HL-60 (cell line): ENCODE measurements at places on chromosomes 13 and 19.

GRCh38 chr19:17073869-17074633 is 1.2 kb downstream of the HAUS8 start:
- no peak for DNase-seq

DNA sequence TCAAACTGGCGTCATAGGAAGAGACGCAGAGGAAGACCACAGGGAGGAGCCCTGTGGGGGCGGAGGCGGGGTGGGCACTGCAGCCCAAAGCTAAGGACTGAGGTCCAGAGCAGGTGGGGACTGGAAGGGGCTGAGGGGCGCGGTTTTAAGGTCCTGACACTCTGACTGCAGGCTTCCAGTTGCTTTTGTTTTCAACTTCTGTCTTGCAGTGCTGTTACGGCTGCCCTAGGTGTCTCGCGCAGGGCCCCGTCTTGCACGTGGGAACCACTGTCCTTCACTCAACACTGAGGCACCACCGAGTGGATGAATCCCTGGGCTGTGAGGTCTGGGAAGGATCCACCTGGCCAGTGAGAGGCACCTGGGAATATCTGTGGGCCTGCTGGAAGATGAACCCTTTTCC is 76.0 kb downstream of the TEX29 start:
- no peak for DNase-seq

DNA sequence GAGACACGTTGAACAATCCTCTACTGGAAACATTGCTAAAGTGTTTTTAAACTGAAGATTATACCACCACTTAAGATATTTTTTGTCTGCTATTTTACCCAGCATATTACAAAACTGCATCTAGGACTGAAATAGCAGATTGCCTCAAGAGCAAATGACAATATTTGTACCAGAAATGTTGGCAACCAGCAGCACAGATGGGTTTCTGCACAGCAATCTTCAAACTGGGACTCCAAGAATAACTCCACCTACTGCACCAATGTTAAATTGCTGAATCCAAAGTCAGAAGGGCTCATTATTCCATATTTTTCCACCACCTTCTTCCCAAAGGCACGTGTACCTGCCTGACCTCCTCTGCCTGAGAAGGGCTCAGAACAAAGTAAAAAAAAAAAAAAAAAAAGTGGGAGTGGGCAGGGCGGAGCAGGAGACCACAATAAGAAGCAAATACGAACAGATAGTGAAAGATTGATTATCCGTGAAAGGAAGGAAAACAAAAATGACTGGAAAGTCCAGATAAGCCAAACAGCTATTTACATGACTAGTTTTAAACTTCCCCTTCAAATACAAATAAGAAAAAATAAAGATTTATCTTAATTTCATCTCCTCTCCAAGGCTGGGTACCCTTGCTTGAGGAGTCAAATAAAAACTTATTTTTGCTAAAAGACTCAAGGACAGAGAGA is 79.4 kb downstream of the FOXO1 start:
- DNase-seq = no peak

- DNase-seq = peak; percentile 81
These were observed 564 bp downstream of the SPART start for GRCh38 chr13:36345438-36346221.

GRCh38 chr13:20222553-20222952 is 9.6 kb downstream of the GJB6 start:
- DNase-seq = no peak

- DNase-seq = peak; percentile 76
These were observed 70.6 kb upstream of the C13orf46 start for GRCh38 chr13:114044486-114044885.

- no peak for DNase-seq
These were observed 1.0 kb upstream of the GTF2F1 start for GRCh38 chr19:6393983-6394412.

DNA sequence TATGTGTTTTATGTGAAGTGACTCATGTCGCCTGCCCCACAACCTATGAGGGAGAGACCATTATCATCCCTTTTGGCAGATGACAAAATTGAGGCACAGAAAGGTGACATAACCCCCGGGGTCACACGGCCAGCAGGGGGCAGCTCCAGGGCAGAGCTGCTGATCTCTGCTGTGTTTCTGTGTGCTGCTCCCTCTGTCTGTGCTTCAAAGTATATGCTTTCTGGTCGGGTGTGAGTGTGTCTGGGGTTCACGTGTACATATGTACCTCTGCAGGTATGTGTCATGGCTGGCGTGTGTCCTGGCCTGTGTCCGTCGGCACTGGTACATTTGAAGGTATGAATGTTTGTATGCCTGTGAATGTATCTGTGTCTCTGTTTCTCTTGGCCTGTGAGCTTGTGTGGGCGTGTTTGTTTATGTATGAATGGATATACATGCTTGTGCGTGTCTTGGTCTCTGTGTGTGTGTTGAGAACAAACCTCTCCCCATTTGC is 7.1 kb downstream of the LIPE start:
- peak; percentile 60 for DNase-seq

DNA sequence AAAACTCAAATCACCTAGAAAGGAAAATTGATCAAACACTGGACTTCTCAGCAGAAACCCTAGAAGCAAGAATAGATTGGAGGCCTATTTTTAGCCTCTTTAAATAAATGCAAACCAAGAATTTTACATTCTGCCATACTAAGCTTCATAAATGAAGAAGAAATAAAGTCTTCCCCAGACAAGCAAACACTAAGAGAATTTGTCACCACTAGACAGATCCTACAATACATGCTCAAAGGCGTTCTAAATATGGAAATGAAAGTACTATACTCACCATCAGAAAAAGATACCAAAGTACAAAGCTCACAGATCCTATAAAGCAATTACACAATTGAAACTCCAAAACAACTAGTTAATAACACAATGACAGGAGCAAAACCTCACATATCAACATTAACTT is 578.1 kb downstream of the UQCRFS1 start:
- no peak for DNase-seq

DNA sequence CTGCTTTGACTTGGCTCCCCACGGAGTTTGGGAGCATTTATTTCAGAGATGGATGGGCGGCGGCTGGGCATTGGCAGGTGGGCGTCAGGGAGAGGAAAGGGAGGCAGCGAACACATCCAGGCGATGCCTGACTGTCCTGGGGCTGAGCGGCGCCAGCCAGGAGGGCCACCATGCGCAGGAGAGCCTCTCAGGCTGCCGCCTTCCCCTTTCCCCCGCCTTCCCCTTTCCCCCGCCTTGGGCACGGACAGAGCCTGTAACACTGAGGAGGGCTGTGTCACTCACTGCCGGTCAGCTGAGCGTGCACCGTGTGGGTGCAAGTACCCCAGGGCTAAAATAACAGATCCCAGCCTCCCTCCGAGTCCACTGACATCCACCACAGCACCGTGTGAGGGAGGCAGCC is 11.4 kb downstream of the MCF2L start:
- peak; percentile 64 for DNase-seq

DNA sequence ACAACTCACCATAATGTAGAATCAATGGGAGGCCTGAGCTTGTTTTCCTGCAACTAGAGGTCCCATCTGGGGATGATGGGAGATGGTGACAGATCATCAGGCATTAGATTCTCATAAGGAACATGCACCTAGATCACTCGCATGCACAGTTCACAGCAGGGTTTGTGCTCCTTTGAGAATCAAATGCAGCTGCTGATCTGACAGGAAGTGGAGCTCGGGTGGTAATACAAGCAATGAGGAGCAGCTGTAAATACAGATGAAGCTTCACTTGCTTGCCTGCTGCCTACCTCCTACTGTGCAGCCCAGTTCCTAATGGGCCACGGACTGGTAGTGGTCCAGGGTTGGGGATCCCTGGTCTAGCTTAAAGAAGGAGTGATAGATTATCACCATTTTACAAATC is 33.0 kb downstream of the KPNA3 start:
- DNase-seq = no peak

DNA sequence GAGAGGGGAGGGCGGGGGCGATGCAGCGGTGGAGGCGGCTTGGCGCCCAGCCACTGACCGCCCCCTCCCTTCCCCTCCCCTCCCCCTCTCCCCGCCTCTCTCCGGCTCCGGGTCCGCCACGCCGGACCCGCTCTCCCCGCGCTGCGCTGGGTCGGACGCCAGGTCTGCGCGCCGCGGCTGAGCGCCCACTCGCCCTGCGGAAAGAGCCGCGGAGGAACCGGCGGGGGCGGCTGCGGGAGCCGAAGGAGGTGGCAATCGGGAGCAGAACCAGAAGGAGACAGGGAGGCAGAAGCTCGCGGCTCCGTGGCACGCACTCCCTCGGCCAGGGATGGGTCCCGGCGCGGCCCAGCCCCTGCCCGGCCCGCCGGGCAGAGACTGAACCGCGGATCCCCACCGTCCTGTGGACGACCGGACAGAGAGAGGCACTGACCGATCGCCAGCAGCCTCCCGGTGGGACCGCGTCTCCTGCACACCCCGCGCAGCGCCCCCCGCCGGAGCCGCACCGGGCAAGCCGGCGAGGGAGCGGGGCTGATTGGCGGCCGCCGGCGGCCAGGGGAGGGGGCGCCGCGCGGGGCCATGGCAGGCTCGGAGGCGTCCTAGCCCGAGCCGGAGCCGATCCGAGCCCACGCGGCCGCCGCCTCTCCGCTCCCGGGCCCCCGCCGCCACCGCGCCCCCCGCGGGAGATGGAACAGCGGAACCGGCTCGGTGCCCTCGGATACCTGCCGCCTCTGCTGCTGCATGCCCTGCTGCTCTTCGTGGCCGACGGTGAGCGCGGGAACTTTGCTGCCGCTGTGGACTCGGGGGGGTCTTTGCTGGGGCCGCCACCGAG is at the start of gene VSTM2B:
Gene VSTM2B (plus strand): TSS at position 94 of the 829 bp plus-strand sequence. CDS start 590 bp downstream, at position 684.
- DNase-seq = no peak

DNA sequence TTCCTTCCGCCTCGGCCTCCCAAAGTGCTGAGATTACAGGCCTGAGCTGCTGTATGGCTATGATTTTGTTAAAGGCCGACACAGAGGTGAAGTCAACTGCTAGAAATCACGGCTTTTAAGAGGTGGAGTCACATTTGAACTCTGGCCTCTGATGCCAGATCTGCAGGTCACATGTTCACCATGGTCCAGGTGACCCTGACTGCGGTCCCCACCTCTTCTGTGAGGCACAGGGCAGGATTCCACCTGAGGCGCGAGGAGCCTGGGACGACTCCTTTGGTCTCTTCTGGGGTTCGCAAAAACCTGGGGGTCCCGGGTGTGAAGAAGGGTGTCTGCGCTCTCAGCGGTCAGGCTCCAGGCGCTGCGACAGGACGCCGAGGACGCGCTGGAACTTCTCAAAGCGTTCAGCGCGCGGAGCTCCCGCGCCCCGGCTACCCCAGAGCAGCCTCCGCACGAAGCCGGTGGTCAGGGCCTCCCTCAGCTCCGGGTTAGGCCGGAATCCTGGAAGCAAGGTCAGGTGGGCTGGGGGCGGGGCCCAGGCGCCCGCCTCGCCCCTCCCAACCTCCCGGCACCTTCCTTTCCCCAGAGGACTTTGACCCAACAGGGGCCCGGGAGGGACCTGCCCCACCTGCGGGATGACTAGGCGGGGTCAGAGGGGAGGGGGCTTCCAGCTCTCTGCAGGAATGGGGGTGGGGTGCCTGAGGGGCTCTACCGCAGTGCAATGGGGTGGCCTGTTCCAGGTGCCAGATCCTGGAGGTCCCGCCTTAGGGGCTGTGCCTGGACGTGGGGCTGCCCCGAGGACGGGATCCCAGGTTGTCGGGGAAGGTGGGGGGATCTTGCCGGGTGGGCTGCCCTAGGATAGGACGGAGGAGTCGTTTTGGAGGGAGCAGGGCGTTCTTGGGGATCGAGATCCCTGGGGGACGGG is 13.0 kb downstream of the TRIP10 start:
- DNase-seq = no peak

- DNase-seq = peak; percentile 13
These were observed 113.9 kb downstream of the CRYL1 start for GRCh38 chr13:20411638-20412342.

GRCh38 chr13:33032037-33032625 is 15.9 kb downstream of the KL start:
- peak; percentile 32 for DNase-seq

DNA sequence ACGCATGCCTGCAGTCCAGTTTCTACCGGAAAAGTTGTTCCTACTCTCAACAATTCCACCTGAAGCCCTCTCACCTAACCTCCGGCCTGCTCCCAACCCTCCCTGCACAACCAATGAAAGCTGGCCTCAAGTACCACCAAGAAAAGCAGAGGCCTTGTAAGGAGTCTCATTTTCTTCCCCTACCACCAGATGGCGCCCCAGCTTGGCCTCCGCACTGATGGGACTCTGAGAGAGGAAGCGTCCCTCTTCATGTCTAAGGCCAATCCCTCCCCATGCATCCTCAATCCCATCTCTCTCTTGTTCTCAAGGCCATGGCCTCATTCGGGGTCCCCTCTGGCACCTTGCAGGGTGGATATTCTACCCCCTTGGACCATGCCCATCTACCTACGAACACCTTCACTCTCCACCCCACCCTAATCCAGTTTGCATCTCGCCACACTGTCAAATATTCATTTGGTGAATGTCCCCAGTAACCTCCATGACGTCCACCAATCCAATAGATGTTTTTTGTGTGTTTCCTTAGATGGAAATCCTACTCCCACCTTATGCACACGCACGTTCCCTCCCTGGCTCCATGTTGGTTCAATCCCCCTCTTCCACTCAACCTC is 412.8 kb downstream of the ZNF536 start:
- DNase-seq = peak; percentile 27

- no peak for DNase-seq
These were observed 212.9 kb upstream of the SERP2 start for GRCh38 chr13:44160591-44161191.

DNA sequence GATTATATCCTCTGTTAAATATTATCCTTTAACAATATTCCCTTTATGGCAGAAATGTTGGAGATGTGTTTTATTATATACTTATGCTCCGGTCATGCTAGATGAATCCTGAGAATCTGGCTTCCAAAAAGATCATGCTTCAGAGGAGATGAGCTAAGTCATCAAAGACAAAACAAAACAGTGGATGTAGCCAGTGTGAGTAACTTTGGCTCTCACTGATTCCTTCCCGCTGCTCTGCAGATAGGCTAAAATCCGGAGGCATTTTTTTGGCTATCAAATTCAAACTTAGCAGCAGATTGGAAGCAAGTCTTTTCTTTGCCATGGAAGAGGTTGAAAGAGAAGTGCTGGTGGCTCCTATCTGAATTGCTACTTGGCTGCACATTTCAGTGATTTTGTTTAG is 295.9 kb downstream of the GPC6 start:
- no peak for DNase-seq

DNA sequence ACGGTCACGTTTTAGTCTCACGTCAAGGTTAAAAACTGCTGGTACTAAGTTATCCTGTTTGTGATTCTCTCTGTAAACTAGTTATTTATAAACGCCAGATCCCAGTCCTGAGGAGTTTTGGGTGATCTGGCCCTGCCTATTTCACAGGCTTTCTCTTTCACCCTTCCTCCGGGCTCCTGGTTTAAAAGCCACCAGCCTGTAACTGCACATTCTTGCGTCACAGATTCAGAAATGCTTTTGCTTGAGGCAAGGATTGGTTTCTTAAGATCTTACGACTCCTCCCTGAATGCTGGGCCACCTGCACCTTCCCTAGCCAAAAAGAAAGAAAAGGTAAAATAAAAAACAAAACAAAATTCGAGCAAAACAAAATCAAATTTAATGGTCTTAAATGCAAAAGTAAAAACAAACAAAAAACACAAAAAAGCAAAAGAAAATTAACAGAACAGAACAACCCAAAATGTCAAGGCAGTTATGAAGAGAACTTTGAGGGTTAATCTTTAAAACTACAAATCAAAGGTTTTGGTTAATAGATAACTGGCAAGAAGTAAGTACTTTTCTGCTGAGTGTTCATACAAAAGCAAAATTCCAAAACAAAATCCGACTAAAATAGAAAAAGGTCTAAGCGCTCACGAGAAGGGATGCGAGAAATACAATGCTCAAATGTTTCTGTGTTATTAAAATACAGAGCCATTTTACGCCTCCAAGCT is 18.6 kb upstream of the TIMM44 start:
- peak; percentile 74 for DNase-seq

GRCh38 chr13:43054803-43055802 is 31.7 kb downstream of the DNAJC15 start:
- DNase-seq = no peak

GRCh38 chr13:97431171-97431764 is 2.7 kb upstream of the RAP2A start:
- no peak for DNase-seq
